MM.1S (cell line): ENCODE measurements at places on chromosomes 16 and 17.

DNA sequence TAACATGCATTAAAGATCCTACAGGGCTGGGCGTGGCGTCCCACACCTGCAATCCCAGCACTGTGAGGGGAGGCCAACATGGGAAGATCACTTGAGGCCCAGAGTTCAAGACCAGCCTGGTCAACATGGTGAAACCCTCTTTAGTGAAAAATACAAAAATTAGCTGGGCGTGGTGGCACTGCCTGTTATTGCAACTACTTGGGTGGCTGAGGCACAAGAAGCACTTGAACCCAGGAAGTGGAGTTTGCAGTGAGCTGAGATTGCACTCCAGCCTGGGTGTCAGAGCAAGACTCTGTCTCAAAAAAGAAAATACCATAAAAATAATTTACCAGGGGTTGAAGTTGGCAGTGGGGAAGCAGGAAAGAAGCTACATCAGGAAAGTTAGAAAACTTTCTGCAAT is 12.9 kb downstream of the TXNDC11 start:
- DNase-seq, result peak; percentile 49
- peaks cover 50% of the 10 kb centered on the region for H3K4me1 ChIP-seq
- H3K36me3 ChIP-seq, result peaks cover 21% of the 10 kb centered on the region; the same call in 1 of the 2 replicates
- H3K27me3 ChIP-seq, result no peaks in the 10 kb centered on the region
- peak overlapping the region; percentile 96; the same call in 1 of the 2 replicates for H3K27ac ChIP-seq

DNA sequence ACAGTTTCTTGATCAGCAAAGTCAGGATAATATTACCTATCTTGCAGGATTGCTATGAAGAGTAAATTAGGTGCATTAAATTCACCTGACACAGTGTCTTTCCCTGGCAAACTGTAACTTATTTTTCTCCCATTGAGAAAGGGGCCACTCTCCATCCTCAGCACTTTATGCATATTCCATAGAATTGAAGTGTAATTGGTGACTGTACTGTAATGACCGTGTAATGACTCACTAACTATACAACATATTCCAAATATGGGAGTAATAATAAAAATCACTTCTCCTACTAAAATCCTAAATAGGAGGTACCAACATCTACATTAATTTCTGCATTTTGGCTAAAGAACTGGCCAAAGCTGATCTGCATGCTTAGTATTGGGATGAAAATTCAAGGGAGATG is 141.9 kb upstream of the NOG start:
- no peak overlapping the region for H3K27ac ChIP-seq
- no peak for DNase-seq

DNA sequence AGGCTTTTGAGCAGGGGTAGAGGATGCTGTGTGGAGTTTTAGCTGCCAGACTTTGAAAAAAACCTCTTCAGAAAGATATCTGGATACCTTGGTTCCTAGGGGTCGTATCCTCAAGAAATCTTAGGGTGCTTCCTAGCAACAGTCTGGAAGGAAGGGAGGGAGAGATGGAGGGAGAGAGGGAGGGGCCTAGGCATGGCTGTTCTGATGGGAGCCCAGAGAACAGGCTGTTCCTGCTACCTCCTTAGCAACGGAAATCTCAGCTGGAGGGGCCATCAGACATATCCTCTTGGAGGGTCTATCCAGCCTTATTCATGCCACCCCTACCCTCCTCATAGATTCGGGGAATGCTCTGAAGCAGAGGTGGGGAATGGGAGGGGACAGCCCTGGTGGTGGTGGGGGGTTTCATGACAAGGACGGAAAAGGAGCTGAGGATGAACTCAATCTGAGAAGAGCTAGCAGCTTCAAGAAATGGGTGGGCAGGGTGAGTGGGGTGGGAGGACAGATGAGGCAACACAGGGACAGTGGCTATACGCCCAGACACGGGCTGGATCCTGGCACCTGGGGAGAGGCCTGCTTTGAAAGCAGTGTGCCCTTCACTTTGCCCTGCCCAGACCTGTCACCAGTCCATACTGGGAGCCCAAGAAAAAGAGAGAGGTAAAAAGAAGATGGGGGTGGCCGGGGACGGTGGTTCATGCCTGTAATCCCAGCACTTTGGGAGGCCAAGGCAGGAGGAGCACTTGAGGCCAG is 2.9 kb upstream of the THRA start:
- H3K4me3 ChIP-seq, result no peak overlapping the region
- H3K36me3 ChIP-seq, result no peaks in the 10 kb centered on the region
- H3K27ac ChIP-seq, result no peak overlapping the region
- no peak for DNase-seq
- peaks cover 6% of the 10 kb centered on the region for H3K4me1 ChIP-seq

DNA sequence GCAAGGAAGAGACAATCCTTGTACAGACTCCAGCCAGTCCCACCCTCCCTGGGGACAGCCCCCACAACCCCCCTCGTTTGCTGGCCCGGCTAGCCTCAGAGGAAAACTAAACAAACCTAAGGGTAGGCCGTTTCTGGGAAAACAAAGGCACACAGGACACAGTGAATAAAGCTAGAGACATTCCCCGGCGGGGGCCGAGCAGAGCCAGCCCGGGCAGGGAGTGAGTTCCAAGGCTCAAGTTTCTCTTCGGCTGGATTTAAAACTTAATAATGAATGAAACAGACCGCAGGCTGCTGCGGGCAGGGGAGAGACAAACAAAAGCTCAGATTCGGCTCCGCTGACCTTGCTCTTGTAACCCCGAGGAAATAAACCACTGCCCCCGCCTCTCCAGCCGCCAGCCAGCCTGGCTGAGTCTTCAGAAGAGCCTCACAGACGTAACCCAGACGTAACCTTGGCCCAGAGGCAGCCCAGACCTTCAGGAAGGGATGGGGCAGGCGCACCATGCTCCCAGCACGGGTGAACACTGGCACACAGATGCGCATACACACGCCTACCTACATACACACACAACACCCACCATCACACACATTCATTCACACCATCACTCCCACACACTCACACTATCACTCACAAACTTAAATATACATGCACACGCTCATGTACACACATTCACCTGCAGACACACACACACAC is 216.0 kb downstream of the ZNF423 start:
- H3K27ac ChIP-seq, result no peak overlapping the region
- H3K36me3 ChIP-seq, result no peaks in the 10 kb centered on the region
- no peak for DNase-seq
- no peak overlapping the region for H3K4me3 ChIP-seq
- H3K27me3 ChIP-seq, result peaks cover 6% of the 10 kb centered on the region
- no peaks in the 10 kb centered on the region for H3K4me1 ChIP-seq

DNA sequence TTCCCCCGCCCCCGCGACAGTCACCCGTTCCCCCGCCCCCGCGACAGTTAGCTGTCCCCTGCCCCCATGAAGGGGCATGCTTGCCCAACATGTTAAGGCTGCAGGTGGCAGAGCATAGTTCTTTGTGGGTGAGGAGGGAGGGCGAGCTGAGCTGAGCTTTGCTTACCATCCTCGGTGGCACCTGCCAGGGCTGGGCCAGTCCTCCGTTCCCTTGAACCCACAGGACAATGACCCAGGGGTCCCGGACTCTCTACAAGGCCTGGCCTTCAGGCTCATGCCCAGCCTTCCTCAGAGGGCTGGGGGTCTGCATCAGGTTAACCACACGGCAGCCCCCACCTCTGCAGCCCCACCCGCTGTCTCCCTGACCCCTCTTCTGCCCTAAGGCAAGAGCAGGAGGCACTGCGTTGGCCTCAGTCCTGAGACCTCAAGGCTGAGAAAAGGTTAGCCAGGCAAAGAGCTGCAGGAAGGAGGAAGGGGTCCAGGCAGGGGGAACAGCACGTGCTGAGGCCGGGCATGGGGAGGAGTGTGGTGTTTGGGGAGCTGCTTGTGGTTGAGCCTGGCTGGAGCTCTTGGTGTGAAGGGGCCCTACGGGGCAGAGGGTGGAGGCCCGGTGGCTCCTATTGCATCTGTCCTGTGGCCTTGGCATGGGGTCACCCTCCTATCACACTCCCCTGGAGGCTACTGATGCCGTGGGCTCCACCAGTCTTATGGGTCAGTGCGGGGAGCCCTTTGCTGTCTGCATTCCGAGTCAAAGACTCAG is 11.4 kb upstream of the DOC2B start:
- H3K4me3 ChIP-seq, result no peak overlapping the region
- no peaks in the 10 kb centered on the region for H3K36me3 ChIP-seq
- DNase-seq, result no peak
- no peaks in the 10 kb centered on the region for H3K4me1 ChIP-seq
- H3K27me3 ChIP-seq, result peaks cover 66% of the 10 kb centered on the region

DNA sequence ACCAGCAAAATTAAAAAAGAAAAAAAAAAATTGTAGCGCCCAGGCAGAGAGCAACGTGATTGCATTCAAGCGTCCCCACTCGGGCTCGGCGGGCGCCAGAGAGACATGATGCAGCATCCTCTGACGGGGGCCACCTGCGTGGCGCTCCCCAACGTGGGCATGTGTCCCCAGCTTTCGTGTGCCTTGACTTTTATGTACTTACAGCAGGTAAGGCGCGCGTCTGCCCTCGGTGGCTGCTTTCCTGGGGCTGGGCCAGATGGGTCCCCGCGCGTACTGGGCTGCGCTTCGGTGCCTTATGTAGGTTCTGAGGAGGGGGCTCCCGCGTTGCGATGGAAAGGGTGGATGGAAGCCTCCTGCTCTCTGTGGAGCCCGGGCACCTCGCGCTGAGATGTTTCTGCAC is 28.4 kb upstream of the RBFOX1 start:
- no peak for DNase-seq
- no peaks in the 10 kb centered on the region for H3K4me1 ChIP-seq
- H3K4me3 ChIP-seq, result no peak overlapping the region
- no peak overlapping the region for H3K27ac ChIP-seq

DNA sequence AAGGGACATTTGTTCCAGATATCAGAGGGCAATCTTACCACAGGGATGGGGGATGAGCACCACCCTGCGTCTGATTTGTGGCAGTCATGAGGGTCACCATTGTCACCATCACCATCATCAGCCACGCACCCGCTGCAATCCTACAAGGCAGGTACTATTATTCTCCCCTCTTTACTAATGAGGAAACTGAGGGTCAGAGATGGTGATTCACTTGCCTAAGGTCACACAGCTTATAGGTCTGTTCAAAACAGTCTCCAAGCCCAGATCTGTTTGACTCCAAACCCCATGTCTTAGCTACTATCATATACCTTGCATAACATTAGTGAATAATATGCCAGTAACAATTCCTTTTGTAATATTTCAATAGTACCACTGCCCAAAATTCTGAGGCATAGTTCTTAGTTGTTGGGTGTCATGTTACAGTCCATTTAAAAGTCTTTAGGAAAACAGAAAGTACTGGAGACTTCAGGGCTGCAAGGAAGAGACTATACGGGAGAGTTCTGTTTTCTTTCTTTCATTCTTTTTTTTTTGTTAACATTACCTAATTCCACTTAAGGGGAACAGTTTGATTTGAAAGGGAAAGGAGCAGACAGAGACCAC is 166.4 kb downstream of the C16orf95 start:
- H3K27ac ChIP-seq, result no peak overlapping the region
- H3K27me3 ChIP-seq, result no peaks in the 10 kb centered on the region
- DNase-seq, result no peak
- no peak overlapping the region for H3K4me3 ChIP-seq
- no peaks in the 10 kb centered on the region for H3K4me1 ChIP-seq
- H3K36me3 ChIP-seq, result no peaks in the 10 kb centered on the region

DNA sequence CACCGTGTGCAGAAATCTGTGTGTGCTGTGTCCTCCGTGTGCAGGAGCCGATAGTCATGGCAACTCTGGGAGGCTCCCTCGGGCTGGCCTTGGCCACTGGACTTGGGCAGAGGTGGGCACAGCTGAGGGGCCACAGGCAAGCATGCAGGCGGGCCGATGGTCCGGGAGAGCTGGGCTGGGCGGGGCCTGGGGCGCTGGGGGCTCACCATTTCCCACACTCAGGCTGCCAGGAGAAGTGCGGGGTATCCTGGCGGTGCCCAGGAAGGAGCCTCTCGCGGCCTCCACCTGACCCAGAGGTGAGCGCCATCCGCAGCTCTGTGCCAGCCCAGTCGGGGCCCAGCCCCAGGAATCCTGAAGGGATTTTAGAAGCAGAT is 28.4 kb downstream of the BAHCC1 start:
- no peak overlapping the region for H3K4me3 ChIP-seq
- no peaks in the 10 kb centered on the region for H3K36me3 ChIP-seq
- no peak for DNase-seq
- peaks cover 85% of the 10 kb centered on the region for H3K27me3 ChIP-seq

DNA sequence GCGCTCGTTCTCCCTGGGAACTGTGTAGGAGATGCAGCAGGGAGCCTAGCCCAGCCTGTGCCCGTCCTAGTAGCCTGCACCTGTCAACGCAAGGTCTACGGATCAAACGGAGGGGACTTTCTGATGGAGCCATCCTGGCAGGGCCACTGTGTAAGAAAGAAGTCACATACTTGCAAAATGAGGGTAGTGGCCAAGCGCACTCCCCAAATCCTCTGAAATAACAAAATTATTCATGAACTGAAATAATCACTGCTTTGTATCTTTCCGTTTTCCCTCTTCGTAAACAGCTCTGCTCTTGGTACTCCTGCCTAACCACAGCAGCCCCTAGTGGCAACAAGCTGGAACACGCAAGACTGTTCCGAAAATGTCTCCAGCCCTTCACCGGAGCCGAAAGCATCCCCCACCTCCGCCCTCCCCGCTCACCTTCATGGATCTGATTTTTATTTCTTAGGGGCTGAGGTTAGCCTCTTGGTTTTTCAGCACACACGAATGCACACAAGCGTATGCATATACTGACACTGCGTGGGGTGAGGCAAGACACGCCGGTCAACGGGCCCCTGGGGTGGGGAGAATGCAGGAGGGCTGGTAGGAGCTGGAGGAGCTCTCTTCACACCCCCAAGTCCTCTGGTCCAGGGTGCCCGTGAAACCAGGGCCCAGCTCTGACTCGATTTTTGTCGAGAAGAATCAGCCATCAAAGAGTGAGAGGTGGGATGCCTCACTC is 100.8 kb downstream of the ABCC12 start:
- H3K4me1 ChIP-seq, result no peaks in the 10 kb centered on the region
- no peaks in the 10 kb centered on the region for H3K27me3 ChIP-seq
- H3K36me3 ChIP-seq, result no peaks in the 10 kb centered on the region

DNA sequence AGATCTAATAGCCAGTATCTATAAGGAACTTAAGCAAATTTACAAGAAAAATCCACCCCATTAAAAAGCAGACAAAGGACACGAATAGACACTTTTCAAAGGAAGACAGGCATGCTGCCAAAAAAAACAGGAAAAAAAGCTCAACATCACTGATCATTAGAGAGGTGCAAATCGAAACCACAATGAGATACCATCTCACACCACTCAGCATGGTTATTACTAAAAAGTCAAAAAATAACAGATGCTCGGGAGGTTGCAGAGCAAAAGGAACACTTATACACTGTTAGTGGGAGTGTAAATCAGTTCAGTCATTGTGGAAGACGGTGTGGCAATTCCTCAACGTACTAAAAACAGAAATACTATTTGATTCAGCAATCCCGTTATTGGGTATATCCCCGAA is 9.6 kb downstream of the STX8 start:
- H3K27ac ChIP-seq, result no peak overlapping the region
- H3K36me3 ChIP-seq, result no peaks in the 10 kb centered on the region
- H3K4me1 ChIP-seq, result no peaks in the 10 kb centered on the region
- H3K4me3 ChIP-seq, result no peak overlapping the region
